ENCODE measurements at places on chromosomes 12 and 14.

GRCh38 chr12:107734139-107734538, 26.8 kb downstream of the PRDM4 start:
- DNase-seq = no peak

GRCh38 chr14:79011920-79012204, 841.7 kb downstream of the NRXN3 start:
- no peak for DNase-seq

GRCh38 chr14:67420102-67420739, 8.3 kb upstream of the PLEK2 start:
- DNase-seq = peak; percentile 18

DNA sequence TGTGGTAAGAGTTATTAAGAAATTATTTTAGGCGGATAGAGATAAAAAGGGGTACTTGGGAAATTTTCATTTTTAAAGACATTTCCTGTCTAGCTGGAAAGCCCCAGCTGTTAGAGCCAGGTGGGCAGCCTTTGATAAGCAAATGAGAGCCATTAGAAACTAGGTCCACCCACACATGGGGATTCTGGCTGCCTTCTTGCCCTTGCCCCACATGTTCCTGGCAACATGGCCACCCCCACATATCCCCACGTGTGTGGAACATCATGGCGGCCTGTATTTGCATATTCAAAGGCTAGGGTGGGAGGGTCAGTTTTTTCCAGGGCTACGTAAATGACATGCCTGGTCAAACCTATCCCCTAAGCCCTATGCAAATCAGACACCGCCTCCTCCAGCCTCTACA, 1382.1 kb downstream of the AACS start:
- DNase-seq = no peak

- DNase-seq = no peak
Measured at GRCh38 chr14:98705871-98706300, 566.1 kb downstream of the BCL11B start.

- DNase-seq = no peak
Measured at GRCh38 chr12:112111931-112112330, 3.3 kb upstream of the NAA25 start.

DNA sequence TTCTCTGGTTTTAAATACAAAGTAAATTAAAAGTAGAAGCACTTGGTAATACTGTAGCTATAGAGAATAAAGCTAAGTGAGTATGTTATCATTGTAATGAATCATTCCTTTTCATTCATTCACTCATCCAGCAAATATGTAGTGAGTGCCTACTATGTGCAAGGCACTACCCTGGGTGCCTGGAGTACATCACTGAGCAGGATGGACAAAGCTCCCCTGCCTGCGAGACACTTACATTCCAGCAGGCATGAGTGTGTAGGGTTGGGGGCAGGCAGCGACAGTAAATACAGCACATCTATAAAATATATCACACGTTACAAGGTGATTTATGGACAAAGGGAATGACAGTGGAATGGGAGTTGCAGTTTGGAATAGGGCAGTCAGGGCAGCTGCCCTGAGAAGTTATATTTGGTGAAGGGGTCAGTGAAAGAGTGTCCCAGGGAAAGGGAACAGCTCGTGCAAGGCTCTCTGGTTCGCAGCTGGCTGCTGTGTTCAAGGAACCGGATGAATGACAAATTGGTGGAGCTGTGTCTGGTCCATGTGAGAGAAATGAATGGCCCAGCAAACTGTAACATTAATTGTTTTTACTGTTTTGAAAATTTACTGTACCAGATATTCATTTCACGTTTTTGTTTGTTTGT, 159.6 kb downstream of the CRADD start:
- no peak for DNase-seq
